Stimulated activated CD4-positive, alpha-beta T cell treated with anti-CD3 and anti-CD28 coated beads, Interleukin-12 subunit alpha, Interleukin-12 subunit beta, amount 100 ng/mL, for 4 hours (primary cell): ENCODE measurements at places on chromosomes 2 and 18.

- no peak for DNase-seq
These were observed 7.2 kb upstream of the SIX3 start for GRCh38 chr2:44934038-44934982.

DNA sequence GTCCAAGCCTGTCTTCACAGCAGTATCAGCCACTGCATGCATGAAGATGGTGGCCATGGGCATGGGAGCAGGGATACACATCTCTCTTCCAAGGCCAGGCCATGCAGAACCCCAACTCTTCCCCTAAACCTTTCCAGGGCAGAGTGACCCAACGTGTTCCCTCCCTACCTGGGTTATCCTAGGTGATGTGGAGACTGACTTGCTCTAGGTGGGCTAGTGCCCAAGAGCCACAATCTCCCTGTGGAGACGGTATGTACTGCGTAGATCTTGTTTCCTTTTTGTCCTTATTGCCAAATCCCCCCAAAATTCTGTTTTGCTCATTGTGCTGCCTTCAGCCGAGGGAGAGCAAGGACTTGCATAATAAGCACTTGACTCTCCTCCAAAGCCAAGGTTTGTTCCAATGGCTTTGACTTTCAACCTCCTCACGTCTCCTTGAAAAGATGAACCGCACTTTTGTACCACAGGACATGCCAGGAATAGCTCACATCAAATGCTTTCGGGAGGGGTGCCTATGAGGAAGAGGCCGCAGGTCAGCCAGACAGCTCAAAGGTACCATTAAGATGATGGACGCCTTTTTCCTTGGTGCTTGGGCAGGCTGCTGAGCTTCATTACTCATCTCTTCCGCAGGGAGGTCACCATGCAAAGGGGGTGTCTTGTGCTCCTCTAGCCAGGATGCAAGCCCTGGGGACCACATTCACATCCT, 76.2 kb upstream of the GLI2 start:
- no peak for DNase-seq

GRCh38 chr2:118611691-118612090, 235.8 kb downstream of the EN1 start:
- DNase-seq = no peak

GRCh38 chr2:71603851-71604725, 150.7 kb downstream of the DYSF start:
- no peak for DNase-seq

DNA sequence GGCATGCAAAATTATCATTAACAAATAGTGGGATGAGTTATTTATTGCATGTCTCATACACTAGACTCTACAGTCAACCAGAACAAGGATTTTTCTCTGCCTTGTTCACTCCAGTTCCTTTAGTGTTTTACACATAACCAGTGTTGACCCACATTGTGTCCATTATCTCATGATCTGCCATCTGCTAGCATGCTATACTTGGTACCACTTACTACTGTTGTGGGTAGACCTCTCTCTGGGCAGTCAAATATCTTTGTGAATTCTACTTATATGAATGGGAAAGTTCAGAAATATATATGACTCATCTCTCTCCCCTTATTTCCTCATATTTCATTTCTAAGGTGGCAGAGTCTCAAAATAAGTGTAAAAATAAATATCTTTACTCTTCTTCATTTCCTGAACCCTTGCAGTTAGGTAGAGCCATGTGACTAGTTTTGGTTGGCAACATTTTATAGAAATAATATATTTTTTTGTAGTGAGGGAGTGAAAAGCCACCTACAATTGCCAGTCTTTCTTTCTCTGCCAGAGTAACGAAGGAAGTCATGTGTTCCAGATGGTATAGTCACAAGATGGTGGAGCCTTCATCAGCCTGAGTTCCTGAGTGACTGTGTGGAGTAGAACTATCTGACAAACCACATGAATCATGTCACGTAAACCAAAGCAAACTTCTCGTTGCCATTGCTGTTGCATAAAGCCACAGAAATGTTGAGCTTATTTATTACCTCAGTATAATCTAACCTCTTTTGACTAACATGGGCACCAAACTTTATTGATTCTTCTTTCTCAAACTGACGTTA, 704.0 kb downstream of the RNF144A start:
- DNase-seq = no peak

DNA sequence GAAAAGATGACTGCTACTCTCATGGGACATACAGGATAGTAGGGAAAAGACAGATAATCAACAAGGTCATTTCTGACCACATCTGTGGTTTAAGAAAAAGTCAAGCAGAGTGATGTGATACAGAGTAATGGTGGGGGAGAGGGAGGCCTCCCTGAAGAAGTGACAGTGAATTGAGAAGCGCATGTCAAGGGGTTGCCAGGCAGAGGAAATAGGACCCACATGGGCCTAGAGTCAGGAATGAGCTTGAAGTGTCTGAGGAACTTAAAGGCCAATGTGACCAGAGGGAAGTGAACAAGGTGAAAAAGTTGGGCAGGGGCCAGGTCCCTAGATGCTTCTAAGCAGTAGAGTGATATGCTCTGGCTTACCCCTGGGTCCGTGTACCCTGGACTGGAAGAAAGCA, 113.5 kb upstream of the PPP1CB start:
- DNase-seq = no peak

GRCh38 chr2:41736105-41736567, 311.7 kb upstream of the PKDCC start:
- no peak for DNase-seq

GRCh38 chr2:159326569-159327255, 40.2 kb upstream of the WDSUB1 start:
- DNase-seq = no peak

- DNase-seq = no peak
These were observed 75.7 kb downstream of the ADD2 start for GRCh38 chr2:70692256-70692655.

- no peak for DNase-seq
These were observed 220.5 kb downstream of the PIEZO2 start for GRCh38 chr18:10928772-10929373.

- DNase-seq = no peak
These were observed 66.9 kb downstream of the LTBP1 start for GRCh38 chr2:33013684-33014110.

GRCh38 chr2:226763320-226763719, 36.3 kb downstream of the IRS1 start:
- no peak for DNase-seq

DNA sequence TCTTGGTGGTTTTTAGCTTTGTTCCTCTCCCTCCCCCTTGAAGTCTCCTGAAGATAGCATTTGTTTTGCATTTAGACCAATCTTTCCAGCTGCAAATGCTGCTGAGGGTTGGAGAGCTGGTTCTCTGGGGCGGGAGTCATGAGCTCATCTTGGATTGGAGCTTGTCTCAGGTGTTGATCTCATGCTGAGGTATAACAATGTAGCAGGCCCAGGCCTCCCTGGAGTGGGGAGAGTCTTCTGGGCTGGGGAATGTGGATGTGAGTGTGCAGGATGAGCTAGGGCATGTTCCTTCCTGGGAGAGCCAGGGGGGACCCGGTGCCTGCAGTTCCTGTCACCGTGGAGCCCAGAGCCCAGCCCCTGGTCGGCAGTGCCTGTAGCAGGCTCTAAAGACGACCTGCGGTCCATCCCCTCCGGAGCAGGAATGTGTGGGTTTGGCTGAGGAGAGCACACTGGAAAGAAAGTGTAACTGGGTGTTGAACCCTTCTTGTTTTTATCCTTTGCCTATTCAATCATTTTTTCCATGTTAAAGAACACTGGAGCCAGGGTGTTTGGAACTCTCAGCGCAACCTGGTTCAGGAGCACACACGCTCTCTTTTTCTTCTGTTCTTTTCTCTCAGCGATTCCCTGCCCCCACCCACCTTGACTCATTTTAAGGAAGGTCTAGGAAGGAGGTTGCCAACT, 2.7 kb downstream of the ZNF532 start:
- DNase-seq = no peak

DNA sequence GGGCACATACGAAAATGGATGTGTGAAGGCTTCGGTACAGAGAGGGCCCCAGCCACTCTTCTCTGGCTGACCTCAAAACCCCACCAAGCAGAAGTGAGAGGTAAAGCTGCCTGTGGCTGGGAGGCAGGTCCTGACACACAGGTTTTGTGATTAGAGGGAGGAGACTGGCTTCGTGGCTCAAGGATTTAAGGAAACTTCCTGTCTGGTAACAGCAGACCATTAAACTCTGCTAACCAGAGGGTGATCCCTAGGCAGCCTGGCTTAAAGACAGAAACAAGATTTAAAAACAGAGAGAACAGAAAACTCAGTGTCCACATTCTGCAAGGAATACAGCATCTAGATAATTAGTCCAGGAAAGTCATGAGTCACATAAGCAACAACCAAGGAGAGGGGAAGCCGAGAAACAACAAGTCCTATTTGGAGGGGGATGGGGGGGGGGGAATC, 101.9 kb downstream of the NFATC1 start:
- DNase-seq = no peak

DNA sequence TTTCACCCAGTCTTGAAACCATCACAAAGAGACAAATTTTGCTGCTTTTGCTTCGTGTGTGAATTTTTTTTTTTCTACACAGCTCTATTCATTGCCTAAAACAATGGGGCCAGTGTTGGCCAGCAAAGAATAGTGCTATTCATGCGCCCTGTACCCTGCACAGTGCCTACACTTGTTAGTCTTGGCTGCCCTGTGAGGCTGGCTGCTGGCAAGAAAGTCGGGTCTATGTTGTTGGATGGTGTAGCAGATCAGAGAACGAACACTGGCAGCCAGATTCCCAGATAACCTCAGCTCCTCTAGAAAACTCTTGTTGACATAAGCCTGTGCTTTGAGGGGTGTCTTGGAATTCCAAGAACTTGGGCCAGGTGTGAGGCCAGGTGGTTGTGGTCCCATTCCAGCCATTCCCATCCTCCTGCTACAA, 455.7 kb upstream of the TCF4 start:
- no peak for DNase-seq

DNA sequence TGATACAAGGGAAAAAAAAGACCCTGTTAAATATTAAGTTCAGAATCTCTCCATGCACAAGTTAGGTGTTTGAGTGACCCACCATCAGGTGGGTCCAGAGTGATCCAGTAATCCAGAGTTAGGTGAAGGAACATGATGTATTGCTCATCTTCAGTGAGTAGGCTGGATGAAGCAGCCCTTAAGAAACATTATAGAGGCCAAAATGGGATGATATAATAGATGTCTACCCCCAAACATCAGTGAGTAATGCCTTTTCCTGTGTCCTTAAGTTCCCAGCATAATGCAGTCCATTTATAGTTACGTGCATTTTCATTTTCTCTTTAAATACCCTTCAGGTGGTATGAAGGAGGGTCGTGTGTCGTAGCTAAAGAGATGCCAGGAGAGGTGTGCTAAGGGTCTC, 89.6 kb downstream of the MAP4K4 start:
- no peak for DNase-seq

DNA sequence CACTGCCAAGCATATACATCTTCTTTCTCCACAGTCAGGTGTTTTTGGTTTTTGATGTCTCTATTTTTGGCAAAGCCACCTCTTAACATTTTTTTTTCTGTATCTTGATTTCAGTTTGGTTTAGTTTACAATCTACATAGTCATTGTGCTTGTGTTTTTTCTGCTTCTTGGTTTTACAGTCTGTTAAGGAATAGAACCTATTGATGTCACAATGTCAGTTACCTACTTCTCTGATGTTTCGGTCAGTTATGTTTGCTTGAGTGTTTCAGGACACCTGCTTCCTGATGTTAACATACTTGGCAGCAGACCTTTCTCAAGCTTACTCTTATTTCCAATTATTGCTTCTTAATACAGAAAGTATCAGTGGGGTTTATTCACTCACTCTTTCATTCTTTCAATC, 253.3 kb downstream of the SPAG16 start:
- no peak for DNase-seq

DNA sequence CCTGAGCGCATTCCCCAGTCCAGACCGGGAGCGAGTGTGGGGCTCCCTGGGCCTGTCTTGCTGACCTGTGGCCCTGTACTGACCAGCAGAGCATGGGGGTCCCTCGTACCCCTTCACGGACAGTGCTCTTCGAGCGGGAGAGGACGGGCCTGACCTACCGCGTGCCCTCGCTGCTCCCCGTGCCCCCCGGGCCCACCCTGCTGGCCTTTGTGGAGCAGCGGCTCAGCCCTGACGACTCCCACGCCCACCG, 5.3 kb downstream of the NEU4 start:
- DNase-seq = no peak

GRCh38 chr2:14408695-14409094, 223.8 kb upstream of the LRATD1 start:
- DNase-seq = no peak

- DNase-seq = no peak
These were observed 182.2 kb upstream of the STON1 start for GRCh38 chr2:48347712-48348111.

- DNase-seq = peak; percentile 49
These were observed 35.1 kb upstream of the SLC14A1 start for GRCh38 chr18:45688833-45689232.

- DNase-seq = no peak
These were observed 37.4 kb downstream of the KIAA2012 start for GRCh38 chr2:202110491-202110890.

GRCh38 chr18:58632552-58632951, 3.7 kb upstream of the ALPK2 start:
- DNase-seq = no peak

DNA sequence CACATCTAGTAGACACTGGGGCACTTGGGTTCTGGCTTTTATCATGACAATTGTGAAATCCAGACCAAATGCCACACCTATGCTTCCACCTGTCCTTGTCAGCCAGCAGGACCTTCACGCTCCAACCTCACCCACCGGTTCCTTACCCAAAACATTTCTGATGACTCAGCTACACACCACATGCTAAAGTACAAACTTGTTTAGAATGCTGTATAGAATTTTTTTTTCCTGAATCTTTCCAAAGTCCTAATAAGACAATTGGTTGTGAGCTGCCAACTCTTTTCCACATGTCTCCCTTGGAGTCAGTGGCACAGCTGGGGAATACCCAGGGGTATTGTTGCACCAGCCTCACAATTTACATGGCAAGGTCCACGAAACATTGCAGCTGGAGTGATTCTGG, 75.5 kb upstream of the LPIN2 start:
- DNase-seq = no peak

GRCh38 chr2:99422599-99422998, 67.2 kb downstream of the REV1 start:
- no peak for DNase-seq
